ENCODE measurements at places on chromosomes 3 and 15.

DNA sequence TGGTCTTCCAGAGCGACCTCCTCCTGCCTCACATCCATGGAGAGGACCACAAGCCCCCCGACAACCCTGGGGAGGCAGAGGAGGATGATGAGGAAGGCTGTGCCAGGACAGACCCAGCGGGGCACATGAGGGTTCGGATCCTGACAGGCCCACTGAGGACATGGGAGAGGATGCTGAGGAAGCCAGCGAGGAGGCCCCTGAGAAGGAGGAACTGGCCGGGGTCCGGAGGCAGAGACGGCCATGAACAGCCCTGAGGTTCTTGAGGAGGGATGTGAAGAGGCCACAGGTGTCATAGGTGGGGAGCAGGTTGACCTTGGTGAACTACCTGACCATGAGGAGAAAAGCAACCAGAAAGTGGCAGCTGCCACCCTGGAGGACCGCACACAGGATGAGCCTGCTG is 54.9 kb upstream of the WNT7A start:
- no peak for DNase-seq

- peak; percentile 88 for DNase-seq
Observed at GRCh38 chr15:51600114-51600513, 22.5 kb downstream of the DMXL2 start.

- DNase-seq, result no peak
Observed at GRCh38 chr3:108133858-108134554, 43.2 kb upstream of the CD47 start.

DNA sequence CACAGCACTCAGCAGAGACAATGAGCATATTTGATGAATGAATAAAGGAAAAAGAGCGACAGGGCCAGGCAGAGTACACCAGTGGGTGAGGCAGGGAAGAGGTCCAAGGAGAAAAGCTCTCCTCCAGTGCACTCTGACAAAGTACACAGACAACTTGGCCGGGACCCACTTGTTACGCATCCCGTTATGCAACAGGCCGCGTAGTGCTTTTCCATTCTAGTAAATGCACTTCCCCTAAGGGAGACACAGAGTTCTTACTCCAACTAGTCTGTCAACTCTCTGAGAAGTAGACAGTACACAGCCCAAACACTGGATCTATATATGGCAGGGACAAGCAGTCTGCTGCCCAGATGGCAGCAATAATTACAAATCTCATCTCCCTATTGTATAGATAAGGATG is 18.5 kb downstream of the LARP6 start:
- DNase-seq, result no peak

- no peak for DNase-seq
Observed at GRCh38 chr3:120823156-120823555, 80.6 kb downstream of the GTF2E1 start.

DNA sequence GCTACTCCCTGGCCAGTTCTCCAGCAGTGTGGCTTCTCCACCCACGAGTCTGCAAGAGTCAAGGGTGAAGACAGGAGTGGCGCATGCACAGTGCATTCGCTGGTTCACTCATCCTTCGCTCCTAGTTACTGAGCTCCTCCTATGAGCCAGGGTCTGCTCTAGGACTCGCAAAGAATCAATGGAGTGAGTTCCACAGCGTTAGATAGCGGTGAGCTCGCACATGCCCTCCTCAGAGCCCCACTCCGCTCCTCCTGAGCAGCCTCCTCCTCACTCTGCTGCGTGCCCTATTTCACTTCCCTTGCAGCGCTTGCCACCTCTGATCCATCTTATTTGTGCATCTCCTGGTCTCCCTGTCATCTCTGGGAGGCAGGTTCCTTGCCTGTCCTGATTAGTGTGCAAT is 63.0 kb downstream of the NUP210 start:
- no peak for DNase-seq

DNA sequence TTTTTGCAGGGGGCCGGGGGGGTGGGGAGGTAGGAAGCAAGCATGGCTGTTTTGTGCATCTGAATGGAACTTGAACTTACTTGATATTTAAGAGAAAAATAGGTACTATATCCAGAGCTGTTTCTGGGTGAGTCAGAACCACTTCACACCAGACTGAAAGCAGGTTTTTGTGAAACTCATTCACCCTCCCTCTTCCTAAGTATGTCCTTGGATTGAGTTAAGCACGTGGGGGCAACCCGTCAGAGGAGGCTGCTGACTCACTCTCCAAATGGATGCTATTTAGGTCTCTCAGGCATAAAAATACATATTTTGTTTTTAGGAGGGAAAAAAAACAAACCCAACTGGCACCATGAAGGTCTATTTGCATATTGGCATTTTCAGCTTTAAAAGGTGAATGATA is 270.3 kb downstream of the RYR3 start:
- peak; percentile 92 for DNase-seq

DNA sequence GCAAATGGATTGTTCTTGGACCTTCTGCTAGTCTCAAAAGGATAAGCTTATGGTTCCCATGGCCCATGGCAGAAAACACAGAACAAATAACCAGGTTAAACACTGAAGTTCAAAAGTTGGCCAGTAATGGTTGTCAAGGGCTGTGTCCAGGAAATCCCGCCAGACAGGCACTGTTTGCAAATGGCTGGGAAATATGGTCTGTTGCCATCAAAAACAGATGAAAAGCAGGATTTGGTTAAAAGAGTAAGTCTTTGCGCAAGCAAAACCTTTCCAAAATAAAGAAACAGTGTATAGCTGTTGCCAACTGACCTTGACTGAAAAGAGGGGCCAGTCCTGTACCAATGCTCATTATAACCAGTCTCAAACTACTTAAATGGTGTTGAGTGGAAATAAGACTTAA is 58.6 kb downstream of the WWTR1 start:
- DNase-seq, result no peak

DNA sequence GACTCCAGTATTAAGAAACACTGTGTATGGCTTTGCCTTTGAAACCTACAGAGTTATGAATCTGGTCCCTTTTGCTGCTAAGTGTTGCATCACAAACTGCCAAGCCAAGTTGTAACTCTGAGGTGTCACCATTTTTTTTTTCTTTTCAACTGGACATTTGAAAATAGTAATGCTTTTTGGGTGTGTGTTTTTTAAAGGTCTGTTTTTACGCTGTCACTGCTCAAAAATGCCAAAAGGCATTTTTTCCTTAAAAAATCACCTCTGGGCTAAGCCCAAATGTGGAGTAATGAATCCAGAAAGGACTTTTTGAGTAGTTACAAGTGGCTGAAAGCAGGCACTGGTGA is 9.5 kb downstream of the SMAD3 start:
- no peak for DNase-seq

DNA sequence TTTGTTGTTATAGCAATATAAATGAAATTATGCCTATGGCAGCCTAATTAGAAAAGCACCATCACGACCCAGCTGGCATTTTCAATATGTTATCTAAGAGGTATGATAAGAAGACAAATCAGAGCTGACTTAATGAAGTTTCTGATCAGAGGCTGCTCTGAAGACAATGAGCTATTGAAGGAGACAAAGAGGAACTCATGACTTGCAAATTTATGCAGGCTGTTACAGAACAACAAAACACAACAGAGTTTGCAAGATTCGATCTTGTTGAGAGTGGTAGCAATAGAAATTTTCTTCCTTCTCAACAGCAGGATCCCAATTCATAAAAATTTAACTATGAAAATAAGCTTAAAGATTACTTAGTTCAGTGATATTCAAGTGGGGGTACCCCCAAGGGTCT is 7.7 kb downstream of the CCDC54 start:
- no peak for DNase-seq

All from renal cortical epithelial cell (primary cell).